ENCODE measurements at places on chromosomes 16 and 17.

- DNase-seq, result no peak
Observed at GRCh38 chr17:8838551-8839095, 28.9 kb downstream of the PIK3R6 start.

GRCh38 chr17:18158022-18158600 lies 25.5 kb upstream of the ALKBH5 start:
- peak; percentile 78 for DNase-seq

DNA sequence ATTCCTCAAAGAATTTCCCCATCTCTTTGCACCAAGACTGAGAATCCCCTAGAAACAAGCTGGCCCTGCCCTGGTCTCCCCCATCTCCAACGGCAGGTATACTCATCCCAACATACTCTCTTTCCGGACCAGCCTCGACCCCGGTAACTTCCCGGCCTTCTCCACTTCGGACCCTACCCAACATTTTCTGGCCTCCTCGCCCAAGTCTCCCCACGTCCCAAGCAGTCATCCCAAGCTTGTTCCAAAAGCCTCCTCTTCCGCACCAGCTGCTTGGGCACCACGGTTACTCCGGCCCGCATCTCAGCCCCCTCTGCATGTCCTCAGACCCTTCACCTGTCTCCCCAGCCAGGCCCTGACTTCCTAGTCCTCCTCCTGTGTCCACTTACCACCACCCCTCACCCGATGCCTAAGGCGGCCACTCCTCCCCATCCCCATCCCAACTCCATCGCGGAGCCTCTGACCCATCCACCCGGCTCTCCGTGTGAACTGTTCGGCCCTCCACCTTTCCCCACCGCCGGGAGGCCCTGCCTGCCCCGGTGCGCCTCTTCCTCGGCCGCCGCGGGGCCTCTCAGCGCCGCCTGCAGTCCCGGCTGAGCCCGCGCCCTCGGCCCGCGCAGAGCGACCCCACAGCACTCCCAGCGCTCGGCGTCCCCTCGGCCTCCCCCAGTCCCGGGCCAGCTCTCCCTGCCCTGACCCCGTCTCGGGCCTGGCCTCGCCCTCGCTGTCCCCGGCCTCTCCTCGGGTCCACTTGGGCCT lies 994 bp downstream of the PITPNA start:
- peak; percentile 23 for DNase-seq

DNA sequence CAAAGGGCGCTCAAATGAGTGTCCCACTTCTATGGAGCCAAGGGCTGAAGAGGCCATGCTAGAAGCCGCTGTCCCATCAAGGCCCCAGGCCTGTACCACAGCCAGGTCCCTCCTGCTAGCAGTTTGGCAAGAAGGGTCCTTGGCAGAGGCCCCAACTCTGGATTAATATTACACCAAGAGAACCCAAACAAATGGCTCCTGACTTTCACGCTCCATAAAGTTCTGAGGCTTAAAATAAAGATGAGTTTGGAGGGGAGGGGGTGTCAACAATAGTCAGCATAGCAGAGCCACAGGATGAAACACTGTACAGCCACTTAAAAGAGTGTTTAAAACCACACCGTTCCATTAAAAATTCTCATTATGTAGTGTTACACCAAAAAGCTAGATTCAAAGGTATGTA lies 30.5 kb downstream of the CUEDC1 start:
- DNase-seq, result peak; percentile 58

All from kidney tubule cell (primary cell).